Fibroblast of pulmonary artery (primary cell): ENCODE measurements at places on chromosomes 12 and 14.
A peak's percentile ranks its signal among the peaks of the same experiment; 100 is the strongest.

- peak; percentile 68 for DNase-seq
Measured at GRCh38 chr12:52050116-52050757, 1.0 kb upstream of the NR4A1 start.

DNA sequence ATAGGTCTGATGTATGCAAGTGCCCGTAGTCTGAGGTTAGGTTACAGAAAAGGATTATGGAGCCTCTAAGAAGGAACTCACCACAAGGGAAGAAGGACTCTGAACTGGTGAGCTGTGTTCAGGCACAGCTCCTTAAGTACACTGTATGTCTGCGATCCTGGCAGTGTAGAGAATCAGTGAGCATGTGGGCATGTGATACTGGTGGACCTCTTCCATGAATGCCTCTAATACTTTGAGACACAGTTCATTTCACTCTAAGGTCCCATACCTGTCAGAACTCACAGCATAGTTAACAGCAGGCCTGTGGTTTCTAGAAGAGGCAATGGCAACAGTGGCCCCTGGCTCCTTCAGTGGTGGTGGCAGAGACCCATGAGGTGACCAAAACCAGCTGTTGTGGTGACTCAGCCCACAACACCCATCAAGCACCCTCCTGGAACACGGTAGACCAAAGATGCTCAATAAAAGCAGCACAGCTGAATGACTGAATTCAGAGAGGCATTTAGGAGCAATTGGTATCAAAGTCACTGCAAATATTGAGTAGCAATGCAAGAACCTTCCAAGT, 6.9 kb upstream of the OR6J1 start:
- DNase-seq, result no peak

GRCh38 chr12:21879312-21879711, 61.9 kb downstream of the ABCC9 start:
- DNase-seq, result no peak

DNA sequence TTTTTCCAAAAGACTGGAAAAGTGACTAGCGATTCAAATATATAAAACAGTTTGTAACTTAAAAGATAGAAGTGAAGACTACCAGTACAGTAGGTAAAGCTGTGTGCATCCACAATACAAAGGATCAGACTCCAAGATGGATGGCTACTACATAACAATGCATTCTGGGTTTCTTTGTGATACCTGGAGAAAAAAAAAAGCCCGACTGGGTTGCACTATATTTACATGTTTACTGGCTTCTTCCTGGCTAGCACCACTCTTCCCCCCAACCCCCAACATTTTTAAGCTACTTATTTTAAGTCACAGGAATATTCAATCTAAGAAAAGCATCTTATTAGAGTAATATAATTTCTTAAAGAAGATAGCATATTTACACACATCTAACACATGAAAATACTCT, 61.1 kb upstream of the SINHCAF start:
- DNase-seq, result no peak

- DNase-seq, result no peak
Measured at GRCh38 chr14:94560751-94561655, at the start of gene SERPINA4. Gene SERPINA4, plus strand, starts transcription at chr14:94561442. Its CDS starts 2,041 bp downstream, at chr14:94563483.

- DNase-seq, result no peak
Measured at GRCh38 chr14:21275261-21275858, 4.5 kb upstream of the RPGRIP1 start.

DNA sequence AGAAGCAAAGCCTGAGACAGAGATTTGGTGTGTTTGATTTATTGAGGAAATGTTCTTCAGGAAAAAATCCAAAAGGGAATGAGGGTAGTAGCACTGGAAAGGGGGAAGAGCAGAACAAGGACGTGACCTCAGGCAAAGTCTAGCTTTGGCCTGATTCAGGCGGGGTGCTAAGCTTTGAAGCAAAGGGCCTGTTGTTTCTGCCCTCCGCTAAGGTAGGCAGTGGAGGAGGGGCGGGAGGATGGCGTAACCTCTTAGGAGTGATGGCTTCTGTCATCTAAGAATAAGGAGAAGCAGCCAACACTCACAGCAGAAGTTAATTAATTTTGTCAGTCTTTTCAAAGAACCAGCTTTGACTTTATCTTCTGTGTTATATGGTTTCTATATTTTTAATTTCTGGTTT, 20.4 kb downstream of the ABHD12B start:
- no peak for DNase-seq

DNA sequence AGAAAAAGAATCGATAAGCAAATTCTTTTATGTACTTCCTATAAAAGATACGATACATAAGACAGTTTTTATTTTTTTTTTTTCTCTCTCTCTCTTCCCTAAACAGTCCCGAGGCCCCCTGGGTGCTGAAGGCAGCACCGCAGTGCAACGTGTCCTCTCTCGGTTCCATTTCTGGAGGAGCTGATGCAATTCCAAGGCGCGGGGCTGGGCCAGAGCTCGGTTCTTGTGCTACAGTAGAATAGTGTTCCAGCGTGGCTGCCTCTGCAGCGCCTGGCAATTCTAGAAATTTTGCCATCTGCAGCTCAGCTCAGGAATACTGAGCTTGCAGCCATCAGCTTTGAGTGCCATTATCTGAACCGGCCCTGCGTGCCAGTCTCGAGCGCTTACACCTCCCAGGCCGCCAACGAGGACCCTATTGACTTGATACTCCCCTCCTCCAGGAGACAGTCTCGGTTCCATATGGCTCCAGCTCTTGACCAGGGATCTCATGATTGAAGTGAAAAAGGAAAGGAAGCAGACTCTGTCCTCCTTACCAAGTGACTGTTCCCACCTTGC, 630 bp downstream of the ALDH1L2 start:
- peak; percentile 77 for DNase-seq

GRCh38 chr12:132106921-132107320, 37.2 kb downstream of the DDX51 start:
- no peak for DNase-seq

- DNase-seq, result no peak
Measured at GRCh38 chr12:53055471-53056266, 5.8 kb downstream of the TNS2 start.

- DNase-seq, result no peak
Measured at GRCh38 chr12:81712536-81712935, 46.6 kb downstream of the PPFIA2 start.

DNA sequence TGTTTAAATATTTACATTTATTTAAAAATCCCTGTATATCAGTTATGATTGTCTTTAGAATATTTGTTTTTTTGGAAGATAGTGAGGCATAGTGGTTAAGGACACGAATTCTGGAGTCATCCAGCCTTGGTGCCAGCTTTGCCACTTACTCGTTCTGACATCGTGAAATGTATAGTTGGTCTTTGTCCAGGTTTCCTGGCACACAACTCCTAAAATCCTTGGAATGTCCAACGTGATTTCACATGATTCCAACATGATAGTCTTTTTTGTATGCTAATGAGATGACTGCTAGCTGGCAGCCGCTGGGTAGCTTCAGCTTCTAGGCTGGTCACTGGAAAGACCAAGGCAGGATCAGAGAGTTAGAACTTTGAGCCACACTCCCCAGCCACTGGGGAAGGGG, 64.8 kb downstream of the PRICKLE1 start:
- DNase-seq, result no peak

DNA sequence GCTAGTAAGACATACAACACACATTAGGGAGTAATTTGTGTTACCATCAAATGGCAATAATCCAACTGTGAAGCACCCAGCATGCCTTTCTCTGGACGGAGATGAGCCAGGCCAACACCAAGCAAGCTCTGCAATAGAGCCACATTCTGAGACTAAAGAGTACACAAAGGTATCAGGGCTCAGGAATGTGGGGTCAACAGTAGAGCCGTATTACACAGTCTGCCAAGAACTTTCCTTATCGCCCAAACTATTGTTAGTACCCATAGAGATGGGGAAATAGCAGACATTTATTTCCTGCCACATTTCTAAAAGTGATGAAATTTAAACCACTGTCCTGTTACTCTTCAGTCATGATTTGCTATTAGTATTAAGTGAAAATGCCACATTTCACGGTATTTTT, 113.7 kb downstream of the BMP4 start:
- peak; percentile 97 for DNase-seq

- DNase-seq, result no peak
Measured at GRCh38 chr14:64340560-64341196, 46.5 kb upstream of the ESR2 start.

GRCh38 chr12:122422730-122423257, 325 bp upstream of the CLIP1 start:
- DNase-seq, result peak; percentile 40

DNA sequence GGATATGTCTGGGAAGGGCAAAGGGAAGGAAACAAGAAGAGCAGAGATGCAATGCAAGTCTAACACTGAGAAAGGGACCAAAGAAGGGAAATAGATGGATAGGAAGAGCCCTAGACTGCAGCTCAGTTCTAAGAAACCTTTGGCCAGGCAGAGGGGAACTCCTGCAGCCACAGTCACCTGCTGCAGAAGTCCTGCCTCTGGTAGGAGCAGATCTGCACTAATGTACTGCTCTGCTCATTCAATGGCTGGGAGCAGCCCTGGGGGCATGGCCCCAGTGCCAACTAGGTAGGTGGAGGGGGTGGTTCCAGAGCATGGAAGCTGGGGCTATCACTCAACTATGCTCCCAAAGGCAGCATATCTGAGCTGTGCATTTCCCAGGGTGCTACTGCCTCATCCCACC, 388.9 kb downstream of the PCNX1 start:
- no peak for DNase-seq

- DNase-seq, result no peak
Measured at GRCh38 chr14:84041421-84041820, 1488.5 kb upstream of the FLRT2 start.

DNA sequence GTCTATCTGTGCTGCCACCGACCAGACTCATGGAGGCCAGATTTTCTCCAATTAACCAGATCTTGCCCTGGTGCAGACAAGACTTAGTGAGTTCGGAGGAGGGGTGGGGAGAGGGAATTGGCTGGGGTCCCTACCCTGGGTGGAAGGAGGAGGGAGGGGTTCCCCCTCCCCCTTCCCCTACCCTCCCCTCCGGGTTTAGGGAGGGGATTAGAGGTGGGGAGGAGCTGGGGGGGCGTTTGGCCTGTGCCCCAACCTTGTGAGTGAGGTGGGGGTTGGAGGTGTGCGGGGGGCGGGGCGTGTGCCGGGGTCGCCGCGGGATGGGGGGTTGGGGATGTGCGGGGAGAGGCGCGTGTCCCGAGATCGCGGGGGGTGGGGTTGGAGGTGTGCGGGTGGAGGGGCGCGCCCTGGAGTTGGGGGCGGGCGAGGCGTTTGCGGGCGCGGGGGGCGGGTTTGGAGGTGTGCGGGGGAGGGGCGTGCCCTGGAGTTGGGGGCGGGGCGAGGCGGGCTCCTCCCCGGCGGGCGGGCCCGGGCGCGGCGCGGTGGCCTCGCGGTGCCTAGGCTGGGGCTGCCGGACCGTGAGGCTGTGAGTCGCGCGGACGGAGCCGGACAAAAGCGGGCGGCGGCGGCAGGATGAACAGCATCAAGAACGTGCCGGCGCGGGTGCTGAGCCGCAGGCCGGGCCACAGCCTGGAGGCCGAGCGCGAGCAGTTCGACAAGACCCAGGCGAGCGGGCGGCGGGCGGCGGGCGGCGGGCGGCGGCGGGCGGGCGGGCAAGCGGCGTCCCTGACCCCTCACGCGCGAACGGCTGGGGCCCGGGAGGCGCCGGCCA, at the start of gene HIP1R:
TSS of gene HIP1R (plus strand) at position 537 of the 829 bp plus-strand sequence. CDS start at position 631, 94 bp downstream.
- DNase-seq, result peak; percentile 12

DNA sequence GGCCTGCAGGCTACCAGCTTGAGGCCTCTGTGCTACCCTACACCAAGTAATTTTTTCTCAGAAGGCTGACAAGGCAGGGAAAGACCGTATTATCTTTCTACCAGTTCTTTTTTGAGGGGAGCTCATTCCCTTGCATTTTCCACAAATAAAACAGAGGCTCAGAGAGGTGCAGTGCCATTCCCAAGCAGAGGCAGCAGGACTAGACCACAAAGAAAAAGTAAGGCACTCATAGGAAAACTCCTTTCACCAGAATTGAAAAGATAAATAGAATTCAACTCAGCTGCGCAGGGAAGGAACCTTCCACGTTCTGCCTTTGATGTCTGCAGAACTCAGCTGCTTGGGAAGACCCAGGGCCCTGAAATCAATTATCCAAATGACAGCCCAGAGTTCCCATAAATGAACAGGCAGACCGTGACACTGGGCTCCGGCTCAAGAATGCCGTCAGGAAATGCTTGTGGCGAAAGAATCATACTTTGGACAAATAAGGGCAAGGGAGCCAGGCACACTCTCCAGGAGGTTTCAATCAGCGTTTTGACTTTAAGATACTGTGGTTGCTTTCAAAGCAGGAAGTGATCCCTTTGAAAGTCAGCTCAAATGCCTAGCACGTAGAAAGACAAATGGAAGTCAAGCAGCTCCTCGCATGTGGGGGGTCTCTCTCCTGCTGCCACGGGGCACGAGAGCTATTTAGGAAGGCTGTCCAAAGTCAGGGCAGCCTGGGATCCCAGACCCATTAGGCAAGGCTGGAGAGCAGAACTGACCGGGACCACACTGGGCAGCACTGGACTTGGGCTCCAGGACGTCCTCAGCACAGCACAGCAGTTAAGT, 14.0 kb downstream of the KCTD10 start:
- peak; percentile 99 for DNase-seq

- DNase-seq, result no peak
Measured at GRCh38 chr12:12157424-12157823, 86.7 kb downstream of the BCL2L14 start.

- no peak for DNase-seq
Measured at GRCh38 chr12:19613051-19613535, 173.8 kb downstream of the AEBP2 start.

- no peak for DNase-seq
Measured at GRCh38 chr14:63295231-63295685, 23.5 kb downstream of the GPHB5 start.

DNA sequence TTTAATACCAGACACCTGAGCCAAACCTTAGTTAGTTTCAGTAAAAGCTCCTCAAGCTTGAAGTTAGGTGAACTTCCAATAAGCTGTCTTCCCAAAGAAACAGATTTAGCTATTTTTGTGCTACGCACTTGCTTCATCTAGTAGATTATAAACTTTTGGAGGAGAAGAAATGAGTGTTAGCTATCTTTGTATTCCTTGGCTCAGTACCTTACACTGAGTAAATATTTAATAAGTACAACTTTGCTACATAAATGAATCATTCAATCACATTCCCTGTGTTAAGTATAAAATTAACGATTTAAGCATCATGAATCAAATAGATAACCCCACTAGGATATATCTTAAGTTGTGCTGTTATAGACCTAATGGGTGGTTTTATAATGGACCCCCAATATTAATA, 307.0 kb downstream of the PCNX1 start:
- no peak for DNase-seq

DNA sequence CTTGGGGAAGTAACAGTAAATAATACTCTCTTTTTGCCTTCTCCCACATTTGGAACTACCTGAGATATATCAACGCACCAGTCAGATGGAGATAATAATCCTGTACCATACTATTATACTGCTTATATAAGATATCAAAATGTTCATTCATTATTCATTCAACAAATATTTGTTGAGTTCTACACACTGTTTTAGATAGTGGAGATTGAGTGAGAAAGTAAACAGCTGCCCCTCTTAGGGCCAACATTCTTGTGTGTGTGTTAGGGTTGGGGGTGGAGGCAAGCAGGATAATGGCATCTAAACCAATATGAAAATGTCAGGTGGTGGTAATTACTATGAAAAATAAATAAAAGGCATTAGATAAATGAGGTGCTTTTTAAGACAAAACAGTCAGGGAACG, 14.0 kb downstream of the MIS18BP1 start:
- no peak for DNase-seq
